ENCODE measurements at places on chromosomes 1 and 21.

GRCh38 chr1:204731509-204731908, 46.0 kb upstream of the LRRN2 start:
- DNase-seq, result no peak

GRCh38 chr1:1785666-1786065, 7.4 kb upstream of the NADK start:
- DNase-seq, result no peak

- no peak for DNase-seq
These were observed 25.6 kb downstream of the AK2 start for GRCh38 chr1:33010932-33011731.

- no peak for DNase-seq
These were observed 76.7 kb downstream of the SSBP3 start for GRCh38 chr1:54329312-54330003.

GRCh38 chr1:10793129-10793651, 3.3 kb downstream of the CASZ1 start:
- DNase-seq, result no peak

DNA sequence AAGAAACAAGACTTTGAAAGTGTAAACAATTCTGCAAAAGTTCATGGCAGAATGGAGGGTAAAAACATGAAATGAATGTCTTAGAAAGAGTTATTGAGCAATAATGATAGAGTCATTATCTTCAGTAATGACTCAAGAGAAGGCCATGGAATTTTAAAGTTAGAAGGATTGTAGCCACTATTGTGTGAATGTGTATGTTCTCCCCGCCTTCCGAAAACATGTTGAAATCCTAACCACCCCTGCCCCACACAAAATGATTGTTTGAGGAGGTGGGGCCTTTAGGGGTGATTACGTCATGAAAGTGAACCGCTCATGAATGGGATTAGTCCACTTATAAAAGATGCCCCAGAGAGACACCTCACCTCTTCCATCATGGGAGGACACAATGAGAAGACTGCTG, 93.8 kb upstream of the CCDC190 start:
- DNase-seq, result no peak

DNA sequence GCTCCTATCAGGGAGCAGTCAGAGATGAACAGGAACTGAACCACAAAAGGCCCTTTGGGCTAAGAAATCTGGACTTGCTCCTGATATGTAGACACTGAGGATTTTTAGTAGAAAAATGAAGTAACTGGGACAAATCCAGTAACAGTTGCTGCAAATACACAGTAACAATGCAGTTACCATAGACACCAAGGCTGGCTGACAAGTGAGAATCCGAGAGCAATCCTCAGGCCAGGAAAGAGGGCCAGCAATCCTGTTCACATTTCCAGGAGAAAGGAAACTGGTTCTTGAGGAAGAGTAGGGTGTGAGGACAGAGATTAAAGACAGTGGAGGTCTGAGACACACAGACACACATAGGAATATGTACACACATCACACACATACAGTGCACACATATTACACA, 9.3 kb upstream of the LORICRIN start:
- no peak for DNase-seq

DNA sequence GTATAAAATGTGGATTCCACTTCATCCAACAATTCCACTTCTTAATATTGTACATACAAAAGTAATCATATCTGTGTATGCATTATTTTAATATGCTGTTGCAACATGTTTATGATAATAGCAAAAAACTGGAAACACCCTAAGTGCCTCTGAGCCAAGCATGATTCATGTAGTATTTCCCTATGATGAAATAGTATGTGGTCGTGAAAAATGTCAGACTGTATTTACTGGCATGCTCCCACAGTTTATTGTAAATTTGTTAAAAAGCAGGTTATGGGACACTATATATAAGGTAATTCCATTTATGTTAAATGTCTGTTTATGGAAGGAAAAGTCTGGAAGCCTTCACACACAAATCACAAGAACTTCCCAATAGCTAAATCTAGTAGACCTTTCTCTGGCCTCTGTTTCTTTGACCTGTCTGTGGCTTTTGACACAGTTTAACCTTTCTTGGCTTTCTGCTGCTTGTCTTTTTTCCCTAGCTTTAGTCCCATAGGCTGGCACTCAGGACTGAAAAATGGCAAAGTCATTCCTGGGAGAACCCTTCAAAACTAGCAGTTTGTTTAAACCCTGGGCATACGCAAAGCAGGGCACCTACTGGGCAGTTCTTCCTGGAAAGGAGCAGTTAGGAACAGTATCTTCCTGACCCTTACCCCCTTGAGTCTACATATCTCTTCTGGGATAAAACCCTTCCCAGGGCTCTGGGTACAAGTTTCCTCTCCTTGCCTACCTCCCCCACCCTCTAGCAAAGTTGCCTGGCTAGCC, 65.4 kb upstream of the ARTN start:
- no peak for DNase-seq

DNA sequence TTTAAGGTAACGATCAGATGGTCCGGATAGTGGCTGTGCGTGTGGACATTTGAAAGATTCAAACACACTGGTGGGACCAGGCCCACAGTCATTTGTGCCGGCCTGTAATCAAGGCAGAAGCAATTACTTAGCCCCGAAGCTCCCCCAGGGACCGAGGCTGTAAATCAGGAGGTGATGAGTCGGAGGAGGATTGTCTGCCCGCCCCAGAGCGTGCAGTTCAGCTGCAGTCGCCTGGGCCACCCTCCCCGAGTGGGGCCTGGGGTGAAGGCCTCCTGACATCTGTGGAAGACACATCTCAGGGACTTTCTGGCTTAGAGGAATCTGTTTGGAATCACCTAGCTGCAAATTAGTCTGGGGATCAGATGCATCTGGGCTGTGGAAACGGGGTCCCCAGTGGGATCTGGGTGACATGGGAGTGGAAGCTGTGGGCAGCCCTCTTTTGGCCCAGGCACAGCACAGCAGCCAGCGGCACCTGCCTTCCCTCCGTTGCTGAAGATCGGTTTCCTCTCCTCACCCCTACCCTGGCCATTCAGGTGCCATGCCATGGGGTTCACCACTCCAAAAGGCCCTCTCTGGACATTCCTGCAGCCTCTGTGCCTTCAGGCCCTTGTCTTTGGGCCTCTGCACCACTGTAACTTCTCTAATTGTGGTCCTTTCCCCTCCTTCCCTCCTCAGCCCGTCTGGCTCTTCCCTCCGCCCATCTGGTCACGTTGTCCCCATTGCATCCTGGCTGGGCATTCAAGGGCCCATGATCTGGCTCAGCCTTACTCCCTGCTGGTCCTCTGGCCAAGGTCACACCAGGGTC, 25.7 kb downstream of the LHX4 start:
- no peak for DNase-seq

DNA sequence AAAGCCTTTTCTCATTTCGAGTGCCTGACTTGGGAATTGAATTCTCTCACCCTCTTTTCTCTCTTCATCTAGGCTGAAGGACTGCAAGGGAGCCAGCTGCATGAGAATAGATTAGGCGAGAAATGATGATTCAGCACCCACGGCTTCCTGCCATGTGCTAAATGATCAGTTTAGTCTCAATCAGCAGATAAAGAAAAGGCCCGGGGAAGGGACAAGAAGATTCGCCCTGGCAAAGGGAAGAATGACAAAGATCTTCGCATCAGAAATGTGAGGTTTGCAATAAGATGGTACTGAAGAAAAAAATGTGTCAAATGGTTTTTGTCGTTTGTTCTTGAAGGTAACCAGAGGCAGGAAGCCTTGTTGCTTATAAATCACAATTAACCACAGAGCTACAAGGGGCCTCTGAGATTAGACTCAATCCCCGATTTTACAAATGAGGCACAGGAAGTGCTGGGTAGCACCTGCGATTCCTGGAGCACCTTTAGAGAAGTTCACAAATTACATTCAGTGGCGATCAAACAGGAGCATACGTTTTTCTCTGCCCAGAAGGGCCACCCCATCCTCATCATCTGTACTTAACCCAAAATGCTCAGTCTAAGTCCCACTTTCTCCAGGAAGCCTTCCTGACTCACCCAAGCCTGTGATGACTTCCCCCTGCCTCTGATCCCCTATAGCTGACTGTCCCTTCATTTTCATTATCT, 183.4 kb downstream of the ZNF281 start:
- peak; percentile 25 for DNase-seq

- DNase-seq, result no peak
These were observed 37.0 kb downstream of the SPAG17 start for GRCh38 chr1:118148034-118148433.

DNA sequence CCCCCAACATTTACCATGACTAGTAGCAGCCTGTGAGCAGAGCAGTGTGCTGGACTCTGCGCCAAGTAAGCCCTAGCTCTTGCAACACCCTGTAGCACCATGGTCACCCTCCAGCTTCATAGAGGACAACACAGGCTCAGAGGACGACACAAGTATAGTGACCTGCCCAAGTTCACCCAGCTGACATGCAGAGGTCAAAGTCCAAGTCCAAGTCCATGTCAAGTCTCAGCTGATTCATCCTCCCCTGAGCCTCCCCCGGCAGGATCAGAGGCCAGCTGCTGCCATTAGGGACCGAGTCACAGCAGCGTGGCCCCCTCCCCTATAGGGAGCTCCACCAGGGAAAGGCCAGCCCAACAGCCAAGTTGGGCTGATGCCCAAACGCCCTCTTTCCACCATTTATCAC, 15.9 kb downstream of the SDC3 start:
- DNase-seq, result no peak

GRCh38 chr1:163263818-163264655, 57.7 kb upstream of the NUF2 start:
- DNase-seq, result no peak

DNA sequence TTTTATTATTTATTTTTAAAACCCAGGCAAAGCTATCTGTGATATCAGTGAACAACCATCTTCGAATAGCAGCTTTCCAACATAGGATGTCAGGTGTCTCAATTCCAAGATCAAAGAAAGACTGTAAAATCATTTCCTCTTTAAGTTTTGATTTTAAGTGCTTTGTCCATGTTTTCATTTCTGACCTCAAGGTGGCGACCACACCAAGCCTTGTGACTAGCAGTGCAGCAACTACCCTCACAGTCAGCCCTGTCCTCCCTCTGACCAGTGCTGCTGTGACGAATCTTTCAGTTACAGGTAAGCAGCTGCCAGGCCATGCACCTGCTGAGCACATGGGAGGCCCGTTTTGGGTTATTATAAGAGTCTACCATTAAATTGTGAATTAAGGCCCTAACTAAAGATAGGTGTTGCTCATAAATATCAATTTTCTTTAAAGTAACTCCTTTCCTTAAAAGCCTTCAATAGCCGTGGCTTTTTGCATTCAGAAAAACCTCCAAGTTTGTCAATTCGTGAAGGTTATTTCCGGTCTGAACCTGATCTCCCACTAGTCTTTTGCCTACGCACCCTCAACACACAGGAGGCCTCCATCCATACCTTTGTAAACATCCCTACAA, 117.0 kb downstream of the CD247 start:
- peak; percentile 24 for DNase-seq

GRCh38 chr1:31879981-31880608, 58.1 kb downstream of the PTP4A2 start:
- DNase-seq, result no peak

GRCh38 chr1:192998536-192998935, 60.6 kb downstream of the UCHL5 start:
- no peak for DNase-seq

- DNase-seq, result no peak
These were observed 179.8 kb upstream of the GALNT2 start for GRCh38 chr1:229887043-229887822.

GRCh38 chr1:40204856-40205255, 42.9 kb upstream of the TMCO2 start:
- DNase-seq, result no peak

DNA sequence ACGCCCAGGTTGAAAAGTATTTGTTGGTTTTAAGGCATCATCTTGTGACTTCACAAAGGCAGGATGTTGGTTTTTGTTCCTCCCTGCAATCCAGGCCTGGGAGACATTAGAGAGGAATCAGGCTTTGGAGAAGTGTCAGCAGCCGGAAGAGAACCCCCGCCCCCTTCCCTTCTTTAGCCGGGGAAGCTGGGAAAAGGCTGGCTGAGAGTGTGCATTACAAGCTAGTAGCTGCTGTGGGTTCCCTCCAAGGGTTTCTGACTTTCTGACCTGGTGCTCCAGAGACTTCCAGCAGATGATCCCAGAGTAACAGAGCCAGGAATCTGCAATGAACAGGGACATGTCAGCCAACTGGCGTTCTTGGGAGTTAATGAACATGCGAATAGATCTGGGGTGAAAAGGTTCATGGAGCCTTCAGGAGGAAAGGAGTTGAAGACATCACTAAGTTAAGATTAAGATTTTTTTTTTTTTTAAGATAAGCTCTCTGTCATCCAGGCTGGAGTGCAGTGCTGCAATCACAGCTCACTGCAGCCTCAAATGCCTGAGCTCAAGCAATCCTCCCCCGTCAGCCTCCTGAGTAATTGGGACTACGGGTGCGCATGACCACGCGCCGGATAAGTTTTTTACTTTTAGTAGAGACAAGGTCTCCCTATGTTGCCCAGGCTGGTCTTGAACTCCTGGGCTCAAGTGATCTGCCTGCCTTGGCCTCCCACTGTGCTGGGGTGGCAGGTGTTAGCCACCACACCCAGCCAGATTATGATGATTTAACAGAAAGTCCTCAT, 7.5 kb downstream of the DISP3 start:
- DNase-seq, result no peak

- DNase-seq, result no peak
These were observed 29.1 kb upstream of the SEC16B start for GRCh38 chr1:177998696-177999631.

DNA sequence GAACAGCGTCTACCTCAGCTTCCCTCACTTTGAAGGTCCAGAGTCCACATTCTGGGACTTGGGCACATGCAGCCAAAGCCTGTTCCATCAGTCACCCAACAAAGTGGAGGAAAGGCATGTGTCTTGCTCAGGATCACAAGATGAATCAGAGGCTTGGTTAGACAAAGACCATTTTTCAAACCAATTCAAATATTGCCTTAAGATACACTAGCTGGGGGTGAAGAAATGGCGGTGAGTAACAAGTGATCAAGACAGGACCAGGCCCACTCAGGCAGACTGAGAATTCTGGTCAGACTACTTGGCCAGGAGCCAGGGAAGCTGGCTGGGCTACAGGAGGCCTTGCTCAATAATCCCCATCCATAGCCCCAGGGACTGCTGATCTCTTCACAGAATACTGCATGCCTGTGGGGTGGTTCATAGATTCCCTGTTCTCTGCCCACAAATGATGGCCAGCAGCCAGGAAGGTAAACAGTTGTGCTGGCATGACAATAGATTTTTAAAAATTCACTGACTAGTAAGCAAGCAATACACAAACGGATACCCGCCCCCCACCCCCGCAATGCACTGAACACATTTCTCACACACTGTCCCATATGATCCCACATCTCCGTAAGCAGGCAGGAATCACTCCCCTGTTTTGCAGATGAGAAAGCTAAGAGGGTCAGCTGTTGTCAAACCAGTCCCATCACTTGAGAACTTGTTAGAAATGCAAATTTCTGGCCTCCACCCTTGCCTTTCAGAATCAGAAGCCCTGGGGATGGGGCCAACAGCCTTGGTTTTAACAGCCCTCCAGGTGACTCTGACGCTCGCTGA, 27.2 kb downstream of the ERI3 start:
- DNase-seq, result no peak

DNA sequence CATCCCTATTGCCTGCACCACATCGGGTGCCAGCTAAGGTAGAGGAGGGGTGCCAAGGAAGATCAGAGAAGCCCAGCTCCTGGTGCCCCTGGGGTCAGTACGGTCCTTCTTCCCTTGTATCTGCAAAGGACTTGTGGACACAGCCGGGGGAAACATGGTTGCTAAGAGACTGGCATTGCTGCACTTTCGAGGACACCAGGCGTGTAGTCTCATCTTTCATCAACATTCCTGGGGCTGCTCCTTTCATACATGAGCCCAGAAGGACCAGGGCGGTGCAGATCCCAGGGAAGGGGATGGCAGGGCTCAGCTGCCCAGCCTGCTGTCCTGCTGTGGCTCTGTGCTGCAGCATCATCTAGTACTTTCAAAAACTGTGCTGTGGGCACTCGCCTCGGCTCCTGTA, 61.0 kb downstream of the RUNX1 start:
- no peak for DNase-seq

Measured in Kasumi-1 (cell line).